GM18507 (cell line): ENCODE measurements at places on chromosomes 3 and 15.

- no peak for DNase-seq
Measured at GRCh38 chr3:42229942-42230688, 35.9 kb downstream of the CCK start.

- no peak for DNase-seq
Measured at GRCh38 chr15:75583701-75584100, 4.6 kb upstream of the PTPN9 start.

DNA sequence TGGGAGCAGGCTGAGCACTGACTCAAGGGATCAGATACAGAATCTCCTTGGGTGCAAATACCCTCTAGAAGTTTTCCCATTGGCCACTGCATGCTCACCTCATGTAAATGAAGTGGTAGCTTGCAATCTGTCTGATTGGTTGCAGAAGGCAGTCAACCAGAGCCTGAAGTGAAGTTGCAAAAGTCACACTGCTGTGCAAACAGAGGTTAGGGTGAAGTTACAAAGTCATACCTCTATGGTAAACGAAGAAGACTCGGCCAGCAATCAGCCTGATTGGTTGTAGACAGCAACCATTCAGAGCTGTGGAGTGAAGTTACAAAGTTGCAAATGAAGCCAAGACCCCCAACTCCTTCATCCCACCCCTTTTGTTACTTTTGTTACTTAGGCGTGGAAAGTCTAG is 27.1 kb downstream of the STARD9 start:
- no peak for DNase-seq

DNA sequence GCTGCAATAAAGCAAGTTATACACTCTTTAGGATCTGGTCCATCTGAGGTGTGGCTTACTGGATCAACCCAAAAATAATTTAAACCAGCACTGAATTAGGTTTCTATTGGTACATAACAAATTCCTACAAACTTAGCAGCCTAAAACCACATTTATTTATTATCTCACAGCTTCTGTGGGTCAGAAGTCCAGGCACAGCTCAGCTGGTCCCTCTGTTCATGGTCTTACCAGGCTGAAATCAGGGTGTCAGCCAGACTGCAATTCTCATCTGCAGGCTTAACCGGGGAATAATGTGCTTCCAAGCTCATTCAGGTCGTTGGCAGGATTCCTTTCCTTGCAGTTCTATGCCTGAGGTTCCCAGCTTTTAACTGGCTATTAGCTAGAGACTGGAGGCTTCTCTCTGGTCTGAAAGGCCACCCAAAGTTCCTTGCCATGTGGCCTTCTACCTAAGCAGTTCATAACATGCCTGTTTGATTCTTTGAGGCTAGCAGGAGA is 477.4 kb upstream of the WNT5A start:
- DNase-seq, result no peak

GRCh38 chr15:96321639-96322535 is 8.6 kb upstream of the NR2F2 start:
- no peak for DNase-seq

DNA sequence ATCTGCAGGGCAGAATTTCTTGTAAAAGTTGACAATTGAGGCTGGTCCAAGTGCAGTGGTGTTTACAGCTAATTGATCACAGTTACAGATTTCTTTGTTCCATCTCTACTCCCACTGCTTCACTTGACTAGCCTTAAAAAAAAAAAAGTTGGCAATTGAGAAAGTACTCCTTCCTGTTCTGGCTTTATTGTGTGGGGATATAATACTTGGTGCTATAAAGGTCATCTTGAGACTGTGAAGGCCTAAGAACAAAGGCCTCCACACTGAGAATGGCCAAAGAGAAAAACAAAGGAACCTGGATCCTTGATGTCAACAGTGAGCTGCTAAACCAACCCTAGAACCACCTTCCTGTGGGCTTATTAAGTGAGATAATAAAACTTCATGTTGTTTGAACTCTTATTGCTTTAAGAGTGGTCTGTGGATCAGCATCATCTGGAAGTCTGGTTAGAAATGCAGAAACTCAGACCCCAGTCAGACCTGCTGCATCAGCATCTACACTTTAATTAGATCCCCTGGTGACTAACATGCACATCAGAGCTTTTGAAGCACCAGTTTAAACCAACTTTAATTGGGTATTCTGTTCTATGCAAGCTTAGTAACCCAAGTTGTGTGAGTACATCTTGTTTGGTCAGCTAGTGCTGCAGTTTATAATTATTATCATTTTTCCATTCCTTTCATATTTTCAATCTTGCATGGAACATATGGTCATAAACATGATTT is 55.2 kb downstream of the TMOD3 start:
- no peak for DNase-seq

DNA sequence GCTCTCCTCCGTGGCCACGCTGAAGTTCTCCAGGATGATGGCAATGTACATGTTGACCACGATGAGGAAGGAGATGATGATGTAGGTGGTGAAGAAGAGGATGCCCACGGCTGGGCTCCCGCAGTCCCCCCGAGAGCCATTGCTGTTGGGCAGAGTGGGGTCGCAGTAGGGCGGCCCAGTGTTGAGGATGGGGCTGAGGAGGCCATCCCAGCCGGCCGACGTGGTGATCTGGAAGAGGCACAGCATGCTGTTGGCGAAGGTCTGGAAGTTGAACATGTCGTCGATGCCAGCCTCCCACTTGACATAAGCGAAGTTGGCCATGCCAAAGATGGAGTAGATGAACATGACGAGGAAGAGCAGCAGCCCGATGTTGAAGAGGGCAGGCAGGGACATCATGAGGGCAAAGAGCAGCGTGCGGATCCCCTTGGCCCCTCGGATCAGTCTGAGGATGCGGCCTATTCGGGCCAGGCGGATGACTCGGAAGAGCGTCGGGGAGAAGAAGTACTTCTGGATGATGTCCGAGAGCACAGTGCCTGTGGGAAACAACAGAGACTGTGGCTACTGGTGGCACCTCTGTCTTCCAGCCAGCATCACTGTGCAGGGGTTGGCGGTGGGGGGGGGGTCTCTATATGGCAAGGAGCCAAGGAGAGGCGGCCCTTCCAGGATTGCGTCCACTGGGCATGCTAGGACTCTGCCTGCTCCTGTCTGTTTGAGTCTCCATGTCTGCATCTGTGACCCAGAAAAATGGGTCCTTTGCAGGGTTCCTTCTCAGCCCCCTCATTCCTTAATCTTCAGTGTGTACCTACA is 55.1 kb downstream of the EXOG start:
- DNase-seq, result no peak

GRCh38 chr15:41919201-41919820 is 25.5 kb upstream of the SPTBN5 start:
- no peak for DNase-seq
